ENCODE measurements at places on chromosomes 16 and 17.

DNA sequence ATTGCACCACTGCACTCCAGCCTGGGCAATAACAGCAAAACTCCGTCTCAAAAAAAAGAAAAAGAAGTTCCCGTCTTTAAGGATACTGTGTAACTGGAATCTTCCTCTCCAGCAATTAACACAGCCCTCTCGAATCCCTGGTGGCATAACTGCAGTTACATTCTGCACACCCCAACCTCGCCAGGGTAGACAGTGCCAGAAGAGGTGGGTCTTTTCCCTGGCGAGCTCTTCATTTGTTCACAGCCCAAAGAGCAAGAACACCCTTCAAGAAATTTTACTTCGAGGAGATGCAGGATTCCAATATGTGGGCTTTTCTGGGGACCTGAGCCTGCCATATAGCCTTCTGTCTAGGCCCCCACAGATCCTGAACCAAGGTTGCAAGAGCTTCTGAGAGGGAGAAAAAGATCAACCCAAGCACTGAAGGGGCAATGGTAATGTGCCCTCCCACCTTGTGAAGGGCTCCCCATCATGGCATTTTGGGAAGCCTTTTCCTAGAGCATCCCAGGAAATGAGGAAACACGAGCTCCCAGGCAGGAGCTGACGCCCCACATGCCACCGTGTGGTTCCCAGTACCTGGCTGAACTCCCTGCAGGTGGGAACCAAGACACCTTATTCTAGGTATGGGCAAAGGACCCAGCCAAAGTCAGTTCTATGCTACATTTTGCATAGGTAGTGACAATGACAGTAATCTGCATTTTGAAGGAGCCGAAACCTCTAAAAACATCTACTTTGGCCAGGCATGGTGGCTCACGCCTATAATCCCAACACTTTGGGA is 26.9 kb downstream of the TK2 start:
- DNase-seq: no peak

DNA sequence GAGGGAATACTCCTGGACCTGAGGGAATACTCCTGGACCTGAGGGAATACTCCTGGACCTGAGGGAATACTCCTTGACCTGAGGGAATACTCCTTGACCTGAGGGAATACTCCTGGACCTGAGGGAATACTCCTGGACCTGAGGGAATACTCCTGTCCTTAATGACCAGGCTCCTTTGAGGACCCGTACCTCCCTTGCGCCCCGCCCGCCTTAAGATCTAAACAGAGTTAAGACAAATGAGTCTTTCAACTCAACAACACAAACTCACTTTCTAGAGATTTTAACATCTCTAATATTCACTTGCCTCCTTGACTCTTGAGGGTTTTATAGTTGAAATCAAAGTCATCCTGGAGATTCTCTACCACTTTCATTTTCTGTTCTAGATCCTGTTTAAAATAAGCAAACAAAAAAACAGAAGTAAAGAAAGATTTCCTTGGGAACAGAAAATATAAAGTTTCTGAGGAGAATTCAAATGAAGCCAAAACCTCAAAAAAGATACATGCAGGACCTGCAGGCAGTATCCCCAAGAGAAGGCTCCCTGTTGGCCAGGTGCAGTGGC is 49.7 kb downstream of the STAT3 start:
- DNase-seq: no peak

GRCh38 chr17:42457107-42457792 is 1.4 kb upstream of the ATP6V0A1 start:
- no peak for DNase-seq

DNA sequence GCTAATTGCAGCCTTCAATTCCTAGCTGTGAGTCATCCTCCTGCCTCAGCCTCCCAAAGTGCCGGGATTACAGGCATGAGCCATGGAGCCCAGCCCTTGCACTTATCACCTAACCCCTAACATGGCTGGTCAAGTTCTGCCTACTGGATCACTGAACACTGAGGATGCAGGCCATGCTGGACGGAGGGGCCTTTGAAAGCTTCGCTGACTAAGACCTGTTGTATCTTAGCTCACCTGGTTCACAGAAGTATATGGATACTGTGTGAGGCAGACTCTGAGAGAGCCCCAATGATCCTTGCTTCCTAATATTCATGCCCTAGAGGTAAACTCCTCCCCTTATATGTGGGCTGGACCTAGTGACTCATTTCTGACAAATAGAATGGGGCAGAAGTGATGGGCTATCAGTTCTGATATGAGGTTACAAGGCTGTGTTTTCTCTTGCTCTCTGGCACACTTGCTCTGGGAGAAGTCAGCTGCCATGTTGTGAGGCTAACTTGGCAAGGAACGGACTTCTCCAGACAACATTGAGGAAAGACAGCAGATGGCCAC is 11.7 kb upstream of the TMIGD1 start:
- DNase-seq: no peak

All from midbrain (tissue), 1 donor.